GM04504 (cell line): ENCODE measurements at places on chromosomes 3 and 15.

DNA sequence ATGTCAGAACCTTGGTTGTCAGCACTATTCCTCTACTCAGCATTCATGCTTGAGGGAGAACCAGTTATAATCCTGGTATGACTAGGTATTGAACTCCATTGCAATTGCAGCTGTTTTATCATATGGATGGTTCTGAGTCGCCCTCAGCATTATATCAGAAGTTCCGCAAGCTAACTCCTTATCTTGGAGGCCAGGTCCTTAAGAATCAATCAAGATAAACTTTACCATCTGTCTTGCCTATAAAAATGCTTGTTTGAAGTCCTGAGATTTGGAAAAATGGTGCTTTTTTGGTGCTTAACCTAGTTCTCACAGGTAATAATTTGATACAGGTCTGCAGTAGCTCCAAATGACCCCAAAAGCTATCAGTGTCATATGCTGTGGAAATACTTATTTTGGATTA is 16.3 kb upstream of the PLSCR1 start:
- no peak for DNase-seq

GRCh38 chr3:189967254-189967865 is 153.3 kb downstream of the P3H2 start:
- DNase-seq: peak; percentile 28

DNA sequence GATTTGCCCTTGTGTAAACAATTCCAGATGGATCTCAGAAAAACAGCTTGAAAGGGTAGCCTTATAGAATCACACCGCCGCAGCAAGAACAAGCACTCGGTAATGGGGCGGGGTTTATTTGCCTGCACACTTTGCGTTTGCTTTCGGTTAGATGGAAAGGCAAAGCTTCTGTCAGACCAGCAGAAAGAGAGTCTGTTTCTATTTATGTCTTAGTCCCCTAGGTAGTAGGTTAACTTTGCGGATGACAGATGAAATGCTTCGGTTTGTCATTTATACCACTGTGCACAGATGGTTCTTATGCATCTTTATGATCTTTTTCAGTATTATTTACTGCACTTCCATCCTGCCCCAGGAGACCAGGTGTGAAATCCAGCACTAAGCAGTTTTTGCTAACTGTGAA is 62.2 kb downstream of the PYDC2 start:
- DNase-seq: no peak

- DNase-seq: no peak
These were observed 392.4 kb upstream of the ALCAM start for GRCh38 chr3:104974316-104974715.

DNA sequence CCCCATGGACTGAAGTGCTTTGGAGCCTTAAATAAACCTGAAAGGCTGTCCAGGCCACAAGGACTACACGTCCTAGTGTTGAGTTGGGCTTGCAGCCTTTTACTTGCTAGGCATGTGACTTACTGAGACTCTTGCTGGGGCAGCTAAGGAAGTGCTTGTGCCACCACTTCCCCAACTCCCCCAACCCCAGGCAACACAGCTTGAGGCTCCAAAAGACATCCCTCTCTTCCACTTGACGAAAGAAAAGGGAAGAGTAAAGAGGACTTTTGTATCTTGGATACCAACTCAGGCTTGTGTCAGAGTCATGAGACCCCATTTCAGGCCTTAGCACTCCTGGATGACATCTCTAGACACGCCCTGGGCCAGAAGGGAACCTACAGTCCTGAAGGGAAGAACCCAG is 109.8 kb downstream of the XRN1 start:
- no peak for DNase-seq

DNA sequence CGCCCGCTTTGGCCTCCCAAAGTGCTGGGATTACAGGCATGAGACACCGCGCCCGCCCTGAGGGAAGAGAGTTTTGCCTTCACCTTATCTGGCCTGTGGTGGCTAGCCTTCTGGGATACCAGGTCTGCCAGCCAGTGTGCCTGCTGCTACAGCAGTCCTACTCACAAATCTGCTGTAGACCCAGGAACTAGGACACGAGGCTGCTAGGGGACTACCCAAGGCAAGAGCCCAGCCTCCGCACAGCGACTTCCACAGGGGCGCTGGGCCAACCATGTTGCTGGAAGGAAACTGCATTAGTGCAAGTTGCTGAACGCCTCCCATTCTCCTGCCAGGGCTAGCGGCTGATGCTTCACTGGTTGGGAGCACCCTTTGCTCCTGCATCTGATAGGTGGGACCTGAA is 53.7 kb downstream of the DHX30 start:
- DNase-seq: no peak

- peak; percentile 86 for DNase-seq
These were observed 3.4 kb upstream of the DOCK3 start for GRCh38 chr3:50671331-50671730.

DNA sequence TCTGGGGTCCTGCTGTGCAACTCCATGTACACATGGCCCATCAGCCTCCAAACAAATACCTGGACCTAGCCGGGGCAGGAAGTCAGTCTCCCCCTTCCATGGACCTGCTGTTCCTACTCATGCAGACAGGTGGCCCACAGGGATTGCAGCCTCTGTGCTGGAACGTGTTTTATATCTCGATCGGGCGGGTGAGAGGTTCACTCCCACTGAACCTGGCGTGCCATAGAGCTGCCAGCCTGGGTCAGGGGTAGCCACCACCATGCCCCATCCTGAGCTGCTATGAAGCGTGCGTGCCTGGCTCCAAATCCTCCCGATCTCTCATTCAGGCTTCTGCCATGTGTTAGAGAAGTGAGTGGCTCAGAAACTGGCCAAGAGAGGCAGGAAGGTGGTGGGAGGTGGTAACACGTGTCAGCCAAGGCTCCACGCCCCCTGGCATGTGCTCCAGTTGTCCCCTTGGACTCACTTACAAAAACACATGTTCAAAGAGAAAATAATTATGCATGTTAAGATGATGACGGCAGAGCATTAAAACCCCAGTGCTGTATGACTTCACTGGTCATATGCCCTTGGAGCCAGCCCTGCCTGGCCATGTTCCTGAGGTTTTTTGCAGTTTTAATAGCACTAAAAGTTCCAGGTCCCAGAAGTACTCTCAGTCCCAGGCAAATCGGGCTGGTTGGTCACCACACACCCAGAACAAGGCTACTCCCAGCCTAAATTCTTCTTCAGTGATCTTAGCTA is 30.6 kb downstream of the CTSH start:
- peak; percentile 28 for DNase-seq

GRCh38 chr3:147428326-147428725 is 19.2 kb downstream of the ZIC1 start:
- DNase-seq: no peak

- DNase-seq: no peak
These were observed 16.3 kb downstream of the CAND2 start for GRCh38 chr3:12812812-12813211.

DNA sequence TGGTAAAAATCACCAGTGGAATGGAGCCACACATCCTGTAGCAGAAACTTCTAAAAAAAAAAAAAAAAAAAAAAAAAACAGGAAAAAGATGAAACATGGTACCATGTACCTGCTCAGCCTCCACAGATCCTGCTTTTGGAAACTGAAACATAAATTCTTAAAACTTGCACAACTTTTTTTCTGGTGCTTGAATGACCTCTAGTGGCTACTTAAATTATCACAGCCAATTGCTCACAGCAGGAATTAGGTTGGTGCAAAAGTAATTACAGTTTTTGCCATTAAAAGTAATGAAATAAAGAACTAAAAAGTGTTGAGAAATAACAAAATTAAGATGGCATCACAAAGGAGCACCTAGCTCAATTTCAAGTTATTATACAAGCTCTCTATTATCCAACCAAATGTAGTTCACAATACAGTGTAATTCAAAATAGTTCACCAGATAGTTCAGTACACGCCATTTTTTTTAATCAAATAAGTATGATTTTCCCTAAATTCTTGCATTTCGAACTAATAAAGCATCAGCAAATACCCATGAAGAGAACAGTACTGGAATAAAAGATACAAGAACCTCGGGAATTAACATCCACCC is 80.6 kb downstream of the ULK4 start:
- DNase-seq: peak; percentile 12

GRCh38 chr15:94080989-94081605 is 150.3 kb upstream of the MCTP2 start:
- DNase-seq: no peak

GRCh38 chr3:101900736-101901135 is 51.4 kb downstream of the NFKBIZ start:
- no peak for DNase-seq

GRCh38 chr15:68311464-68311835 is 33.9 kb downstream of the FEM1B start:
- DNase-seq: no peak

- DNase-seq: no peak
These were observed 51.1 kb downstream of the CGNL1 start for GRCh38 chr15:57427367-57427821.

DNA sequence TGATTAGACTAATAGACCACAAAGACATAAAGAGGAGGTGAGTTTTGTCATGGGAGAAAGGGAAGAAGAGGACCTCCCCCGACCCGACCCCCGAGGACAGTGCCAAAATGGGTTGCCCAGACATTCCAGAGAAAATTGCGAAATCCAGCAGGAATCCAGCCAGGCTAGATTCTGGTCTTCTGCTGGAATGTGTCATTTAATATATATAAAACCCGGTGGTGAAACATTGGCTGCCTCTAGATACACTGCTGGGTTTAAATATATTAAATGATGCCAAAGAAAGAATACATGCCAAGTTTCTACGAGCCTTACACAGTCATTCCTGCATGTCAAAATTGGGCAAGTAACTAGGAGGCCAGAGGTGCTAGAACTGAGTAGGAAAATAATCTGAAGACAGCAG is 45.3 kb upstream of the SPESP1 start:
- DNase-seq: peak; percentile 2

GRCh38 chr15:64911311-64912186 is at the start of gene ANKDD1A:
ANKDD1A (plus strand) TSS chr15:64911902; CDS start chr15:64911931, 29 bp downstream.
- DNase-seq: peak; percentile 14

DNA sequence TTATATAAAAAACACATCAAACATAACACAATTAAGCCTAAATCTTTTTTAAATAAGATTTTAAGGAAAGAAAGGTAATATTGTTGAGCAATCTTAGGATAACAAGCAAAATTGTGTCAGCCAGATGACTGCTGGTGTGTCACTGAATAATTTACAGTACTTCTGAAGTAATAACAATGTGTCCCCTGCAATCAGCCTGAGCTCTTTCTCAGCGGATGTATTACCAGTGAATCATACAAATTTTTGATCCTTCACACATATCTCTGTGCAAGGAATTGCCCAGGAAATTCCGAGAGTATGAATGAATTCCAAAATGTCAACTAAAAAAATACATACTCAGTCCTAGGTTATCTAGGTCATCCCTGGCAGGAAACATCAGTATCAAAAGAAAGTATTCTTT is 76.6 kb upstream of the PTX3 start:
- peak; percentile 66 for DNase-seq

GRCh38 chr3:122343654-122344053 is 18.6 kb downstream of the CSTA start:
- DNase-seq: no peak

DNA sequence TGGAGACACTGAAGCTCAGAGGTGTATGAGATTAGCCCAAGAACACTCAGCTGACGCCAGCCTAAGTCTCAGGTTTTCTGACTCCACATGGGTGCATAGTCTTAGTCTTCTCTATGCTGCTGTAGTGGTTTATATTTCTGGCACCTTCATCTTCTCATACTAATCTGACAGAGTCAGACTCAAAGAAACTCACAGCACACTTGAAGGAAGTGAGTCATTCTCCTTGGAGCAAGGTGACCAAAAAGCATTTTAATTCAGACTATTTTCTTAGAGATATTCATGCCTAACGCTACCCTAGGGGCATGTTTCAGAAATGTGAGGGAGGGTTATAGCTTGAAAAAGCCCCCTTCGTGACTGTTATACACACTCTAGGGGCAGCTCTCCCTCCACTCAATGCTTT is 775.3 kb upstream of the ARPP21 start:
- DNase-seq: no peak

DNA sequence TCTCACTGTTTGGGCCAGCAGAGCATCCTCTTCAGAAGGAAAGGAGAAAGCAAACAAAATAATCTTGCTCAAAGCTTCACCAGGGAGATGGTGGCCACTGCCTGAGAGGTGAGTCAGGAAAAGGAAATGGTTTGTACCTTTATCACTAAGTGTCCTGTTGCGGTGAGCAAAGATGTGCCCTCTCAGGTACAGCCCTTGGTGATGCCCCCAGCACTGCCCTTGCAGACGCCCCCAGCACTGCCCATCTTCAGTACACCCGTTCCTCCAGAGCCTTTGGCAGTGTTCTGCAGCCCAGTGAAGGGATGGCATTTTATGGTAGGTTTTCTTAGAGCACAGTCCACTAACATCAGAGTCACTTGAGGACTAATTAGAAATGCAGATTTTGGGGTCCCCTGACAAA is 92.3 kb downstream of the ZNF621 start:
- no peak for DNase-seq

DNA sequence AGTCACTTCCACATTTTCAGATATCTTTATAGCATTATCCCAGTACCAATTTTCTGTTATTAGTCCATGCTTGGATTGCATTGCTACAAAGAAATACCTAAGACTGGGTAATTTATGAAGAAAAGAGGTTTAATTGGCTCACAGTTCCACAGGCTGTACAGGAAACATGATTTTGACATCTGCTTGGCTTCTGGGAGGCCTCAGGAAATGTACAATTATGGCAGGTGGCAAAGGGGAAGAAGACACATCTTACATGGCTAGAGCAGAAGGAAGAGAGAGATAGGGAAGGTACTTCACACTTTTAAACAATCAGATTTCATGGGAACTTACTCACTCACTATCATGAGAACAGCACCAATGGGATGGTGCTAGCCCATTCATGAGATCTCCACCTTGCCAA is 172.3 kb upstream of the GPR149 start:
- no peak for DNase-seq

- DNase-seq: no peak
These were observed 187.5 kb downstream of the DOCK3 start for GRCh38 chr3:50862221-50862620.

- DNase-seq: no peak
These were observed 14.1 kb downstream of the ANKRD34C start for GRCh38 chr15:79296583-79296982.

DNA sequence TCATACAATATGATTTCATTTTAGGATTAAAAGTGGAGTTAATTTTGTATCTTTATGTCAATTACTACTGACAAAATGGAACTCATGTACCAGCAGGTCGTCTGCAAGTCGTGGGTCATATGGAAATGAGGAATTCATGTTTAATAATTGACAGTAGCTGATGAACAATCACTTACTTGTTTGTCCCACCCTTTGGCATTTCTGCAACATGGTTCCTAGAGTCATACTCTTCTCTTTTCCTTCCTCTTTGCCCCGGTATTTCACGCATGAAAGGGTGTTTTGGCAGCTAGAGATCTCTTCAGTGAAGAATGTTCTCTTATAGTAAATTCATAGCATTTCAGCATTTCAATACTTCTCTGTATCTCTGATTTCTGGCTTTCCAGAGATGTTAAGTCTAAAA is 133.3 kb upstream of the SLC24A5 start:
- no peak for DNase-seq

GRCh38 chr3:24128199-24129005 is 183.3 kb downstream of the NR1D2 start:
- DNase-seq: peak; percentile 91
